Effector CD8-positive, alpha-beta T cell (primary cell): ENCODE measurements at places on chromosomes 3 and 15.

DNA sequence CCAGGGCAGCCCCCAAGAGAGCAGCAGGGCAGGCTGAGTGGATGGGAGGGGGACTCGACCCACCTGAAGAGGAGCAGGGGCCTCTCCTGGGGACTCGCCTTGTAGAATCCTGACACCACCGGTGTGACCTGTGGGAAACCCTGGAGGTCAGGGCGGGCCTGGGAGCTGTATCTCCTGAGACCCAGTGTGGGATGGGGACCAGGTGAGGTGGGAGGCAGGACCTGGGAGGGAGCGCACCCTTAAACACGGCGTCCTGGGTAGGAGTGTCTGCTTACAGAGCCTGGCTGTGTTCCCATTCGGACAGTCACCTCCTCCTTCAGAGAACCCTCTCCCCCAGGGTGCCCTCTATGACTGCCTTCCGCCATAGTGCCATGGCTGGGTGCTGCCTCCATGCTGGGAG is 27.1 kb downstream of the C15orf39 start:
- no peak for DNase-seq

DNA sequence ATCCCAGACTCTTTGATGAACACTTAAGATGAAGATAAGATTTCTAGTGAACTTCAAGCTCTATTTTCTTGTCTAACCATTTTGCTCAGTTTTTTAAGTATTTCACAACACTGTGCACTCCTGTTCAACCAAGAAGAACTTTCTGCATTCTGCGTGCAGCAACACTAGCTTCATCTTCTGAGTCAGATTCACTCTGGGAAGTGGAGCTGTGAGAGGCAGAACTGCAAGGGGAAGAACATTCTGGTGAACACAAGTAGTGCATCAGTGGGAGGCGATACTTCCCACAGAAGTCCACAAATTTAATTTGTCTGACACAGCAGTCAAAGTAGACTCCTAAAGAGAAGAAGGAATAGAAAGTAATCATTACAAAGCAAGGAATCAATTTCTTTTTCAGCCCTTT is 18.1 kb downstream of the LRRC58 start:
- no peak for DNase-seq

DNA sequence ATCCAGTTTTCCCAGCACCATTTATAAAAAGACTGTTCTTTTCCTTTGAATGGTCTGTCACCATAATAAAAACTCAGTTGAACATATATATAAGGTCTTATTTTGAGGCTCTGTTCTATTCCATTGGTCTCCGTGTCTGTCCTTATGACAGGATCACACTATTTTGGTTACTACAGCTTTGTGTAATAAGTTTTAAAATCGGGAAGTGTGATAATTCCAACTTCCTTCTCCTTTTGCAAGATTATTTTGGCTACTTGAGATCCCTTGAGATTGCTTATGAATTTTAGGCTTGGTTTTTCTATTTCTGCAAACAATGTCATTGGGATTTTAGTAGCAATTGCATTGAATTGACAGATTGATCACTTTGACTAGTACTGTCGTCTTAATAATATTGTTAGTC is 35.7 kb downstream of the SACM1L start:
- no peak for DNase-seq

GRCh38 chr3:183182732-183183610 is 20.4 kb upstream of the LAMP3 start:
- no peak for DNase-seq

GRCh38 chr15:32649342-32649741 is 7.8 kb downstream of the SCG5 start:
- no peak for DNase-seq

- no peak for DNase-seq
Observed at GRCh38 chr3:42652611-42653302, 740 bp upstream of the ZBTB47 start.
